AML-193 (cell line): ENCODE measurements at places on chromosomes 5 and 9.

DNA sequence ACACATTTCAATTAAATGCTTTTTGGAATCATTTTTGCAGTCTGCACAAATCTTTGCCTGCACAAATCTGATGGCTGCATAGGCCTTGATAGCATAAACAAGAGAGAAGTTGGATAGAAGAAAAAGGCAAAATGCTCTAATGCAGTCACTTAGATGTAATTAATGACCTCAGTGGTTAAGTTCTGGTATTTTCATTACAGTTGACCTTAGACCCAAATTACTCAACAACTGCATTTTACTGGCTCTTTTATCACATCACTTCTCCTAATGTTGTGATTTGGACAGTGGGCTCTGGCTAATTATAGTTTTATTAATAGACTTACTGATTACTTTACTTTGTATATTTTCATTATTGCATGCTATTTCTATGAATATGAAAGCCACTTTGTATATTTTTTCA lies 34.3 kb downstream of the NTRK2 start:
- DNase-seq, result no peak

GRCh38 chr9:91207729-91208418 lies 153.8 kb downstream of the AUH start:
- DNase-seq, result peak; percentile 59

- no peak for DNase-seq
These were observed 100.0 kb downstream of the ZSWIM6 start for GRCh38 chr5:61431923-61432620.

DNA sequence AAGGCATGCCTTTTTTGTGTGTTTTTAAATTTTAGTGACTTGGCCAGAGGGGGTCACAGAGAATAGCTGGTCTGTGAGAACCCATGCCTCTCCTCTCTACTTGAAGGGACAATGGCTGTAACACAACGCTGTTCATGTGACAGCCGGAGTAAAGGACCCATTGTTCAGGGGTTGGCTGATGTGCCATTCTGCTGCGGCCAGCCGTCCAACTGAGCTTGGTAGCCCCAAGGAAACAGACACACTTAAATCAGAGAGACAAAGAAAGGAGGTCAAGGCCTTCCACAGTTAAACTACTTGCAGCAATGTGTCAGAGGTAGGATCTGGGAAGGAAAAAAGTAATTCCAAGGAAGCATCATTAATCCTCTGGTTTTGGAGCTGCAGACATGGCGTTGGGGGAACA lies 8.1 kb downstream of the MEGF10 start:
- DNase-seq, result no peak

GRCh38 chr5:156798201-156798600 lies 51.9 kb upstream of the PPP1R2B start:
- no peak for DNase-seq

- no peak for DNase-seq
These were observed 8.9 kb upstream of the SHC3 start for GRCh38 chr9:89187541-89187940.

GRCh38 chr9:92781899-92782298 lies 17.3 kb upstream of the BICD2 start:
- DNase-seq, result no peak

DNA sequence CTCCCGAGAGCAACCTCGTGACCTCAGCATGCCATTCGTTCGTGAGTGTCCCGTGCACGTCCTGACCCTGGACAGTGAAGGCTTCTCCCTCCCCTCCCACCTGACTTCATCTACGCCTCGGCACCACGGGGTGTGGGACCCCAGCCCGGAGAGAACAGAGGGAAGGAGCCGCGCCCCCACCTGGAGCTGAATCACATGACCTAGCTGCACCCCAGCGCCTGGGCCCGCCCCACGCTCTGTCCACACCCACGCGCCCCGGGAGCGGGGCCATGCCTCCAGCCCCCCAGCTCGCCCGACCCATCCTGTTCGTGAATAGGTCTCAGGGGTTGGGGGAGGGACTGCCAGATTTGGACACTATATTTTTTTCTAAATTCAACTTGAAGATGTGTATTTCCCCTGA lies 38.3 kb upstream of the FCN2 start:
- DNase-seq, result no peak

DNA sequence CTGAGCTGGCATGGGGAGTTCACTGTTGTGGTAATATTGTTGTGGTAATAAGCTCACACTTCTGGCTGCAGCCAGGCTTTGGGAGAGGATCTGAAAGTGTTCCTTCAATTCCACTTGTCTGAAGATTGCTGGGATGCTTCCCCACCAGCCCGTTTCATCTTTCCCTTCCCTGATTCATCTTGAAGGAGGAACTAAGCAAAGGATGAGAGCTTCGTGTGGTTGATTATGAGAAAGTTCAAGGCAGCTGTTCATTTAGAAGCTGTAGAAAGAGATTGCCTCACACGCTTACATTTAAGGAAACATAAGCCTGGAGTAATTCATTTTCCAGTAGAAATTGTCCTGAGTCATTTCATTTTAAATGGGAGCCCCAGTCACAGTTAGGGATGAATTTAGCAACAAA lies 122.4 kb upstream of the GAS1 start:
- DNase-seq, result no peak

- DNase-seq, result no peak
These were observed 94.9 kb upstream of the DAB2 start for GRCh38 chr5:39519566-39520231.

DNA sequence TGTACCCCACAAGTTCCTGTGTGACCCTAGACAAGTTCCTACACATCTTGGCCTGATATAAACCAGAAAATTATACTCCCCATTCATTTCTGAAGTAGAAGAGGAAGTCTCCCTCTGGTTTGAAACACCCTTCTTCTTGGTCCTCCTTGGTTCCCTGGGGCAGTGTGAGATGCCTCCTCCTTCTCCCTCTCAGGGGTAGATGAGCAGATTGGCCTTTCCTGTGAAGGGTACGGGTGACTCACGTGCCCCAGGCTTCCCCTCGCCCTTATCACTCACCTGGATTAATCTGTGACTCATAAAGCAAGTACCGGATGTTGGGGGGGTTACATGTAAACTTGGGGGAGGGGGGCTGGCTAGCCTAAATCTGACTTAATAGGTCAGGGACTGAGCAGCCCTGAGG lies 11.1 kb upstream of the AQP3 start:
- DNase-seq, result no peak

DNA sequence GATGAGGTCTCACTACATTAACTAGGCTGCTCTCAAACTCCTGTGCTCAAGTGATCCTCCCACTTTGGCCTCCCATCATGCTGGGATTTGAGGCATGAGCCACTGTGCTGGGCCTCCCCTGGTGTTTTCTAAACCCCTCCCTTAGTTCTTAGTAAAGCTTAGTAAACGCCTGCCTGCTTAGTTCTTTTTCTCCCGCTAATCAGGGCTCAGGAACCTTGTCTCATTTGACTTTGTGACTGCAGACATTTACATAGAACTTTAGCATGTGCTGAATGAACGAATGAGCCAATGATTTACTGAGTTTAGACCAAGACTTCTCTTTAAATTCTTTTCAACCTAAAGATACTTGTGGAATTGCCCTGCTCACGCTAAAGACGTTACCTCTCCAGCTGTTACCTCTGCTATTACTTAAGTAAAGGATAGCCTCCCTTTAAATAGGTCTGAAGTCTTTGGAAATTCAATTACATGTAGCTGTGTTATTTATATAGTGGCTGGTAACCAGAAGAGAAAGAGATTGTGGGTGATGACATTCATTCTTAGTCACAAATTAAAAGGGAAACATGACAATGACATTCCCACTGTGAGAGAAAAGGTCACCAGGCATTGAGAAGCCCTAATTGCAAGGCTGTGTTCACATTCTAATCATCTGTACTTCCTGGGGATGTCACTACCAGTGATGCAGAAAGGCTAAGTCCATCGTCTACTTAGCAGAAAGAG lies 18.6 kb upstream of the SUSD1 start:
- no peak for DNase-seq

DNA sequence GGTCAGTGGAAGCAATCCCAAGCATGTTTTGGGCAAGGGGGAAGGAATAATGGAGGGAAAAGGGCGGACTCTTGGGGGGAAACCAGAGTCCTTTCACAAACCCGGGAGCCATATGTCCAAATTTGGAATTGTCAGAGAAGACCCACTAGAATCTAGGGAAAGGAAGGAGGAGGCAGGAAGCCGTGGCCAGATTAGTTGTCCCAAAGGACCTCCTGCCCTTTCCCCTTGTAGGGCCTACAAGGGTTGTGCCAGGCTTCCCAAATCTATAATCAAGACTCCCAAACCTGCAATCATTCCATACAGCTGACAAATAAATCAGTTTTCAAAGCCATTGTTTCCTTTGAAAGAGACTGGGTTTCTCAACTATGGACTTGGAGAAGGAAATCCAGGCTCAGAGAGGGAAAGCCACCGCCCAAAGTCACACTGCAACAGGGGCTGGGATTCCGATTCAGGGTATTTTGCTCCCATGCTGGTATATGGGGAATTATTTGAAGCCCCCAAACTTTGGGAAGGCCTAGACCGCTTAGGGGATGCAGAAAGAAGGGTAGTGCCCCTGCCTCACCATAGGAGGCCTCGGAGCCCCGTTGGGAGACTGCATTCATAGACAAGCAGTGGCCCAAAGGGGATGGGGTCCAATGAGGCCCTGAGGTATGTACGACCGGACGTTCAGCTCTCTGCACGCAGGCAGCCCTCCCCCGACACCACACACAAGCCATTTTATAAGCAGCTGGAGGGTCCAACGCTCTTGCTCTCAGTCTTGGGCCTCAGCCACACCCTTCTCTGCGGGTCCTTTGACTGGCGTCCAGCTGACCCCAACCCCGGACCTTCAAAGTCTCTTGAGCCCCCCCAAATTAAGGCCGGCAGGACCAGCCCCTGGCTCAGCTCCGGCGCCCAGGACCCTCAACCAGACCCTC lies 815 bp downstream of the ANXA6 start:
- DNase-seq, result peak; percentile 5

DNA sequence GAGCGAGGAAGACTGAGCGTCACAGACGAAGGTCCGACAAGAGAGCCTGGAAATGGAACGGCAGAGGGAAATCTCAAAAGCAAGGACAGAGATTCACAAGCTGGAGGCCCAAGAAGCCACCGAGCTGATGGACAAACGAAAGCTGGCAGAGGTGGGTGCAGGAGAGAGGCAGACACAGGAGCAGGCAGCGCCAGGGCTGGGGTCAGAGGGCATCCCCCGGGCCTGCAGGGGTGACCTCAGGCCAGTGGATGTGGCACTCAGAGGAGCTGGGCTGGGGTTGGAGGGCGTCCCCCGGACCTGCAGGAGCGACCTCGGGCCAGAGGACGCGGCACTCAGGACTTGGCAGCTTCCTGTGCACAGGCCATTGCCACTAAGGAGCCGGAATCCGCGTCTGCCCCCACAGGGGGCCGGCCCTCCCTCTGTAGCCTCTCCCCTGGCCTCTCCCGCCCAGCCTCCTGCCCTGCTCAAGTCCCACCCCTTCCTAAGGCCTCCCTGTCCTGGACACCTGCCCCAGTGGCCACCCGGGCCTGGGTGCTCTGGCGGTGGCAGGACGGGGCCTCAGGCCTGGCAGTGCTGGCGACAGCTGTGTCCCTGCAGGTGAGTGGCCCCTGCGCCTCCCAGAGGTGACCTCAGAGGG lies 40.4 kb downstream of the EXD3 start:
- DNase-seq, result no peak

GRCh38 chr5:33934176-33934575 lies 2.0 kb upstream of the RXFP3 start:
- DNase-seq, result no peak

DNA sequence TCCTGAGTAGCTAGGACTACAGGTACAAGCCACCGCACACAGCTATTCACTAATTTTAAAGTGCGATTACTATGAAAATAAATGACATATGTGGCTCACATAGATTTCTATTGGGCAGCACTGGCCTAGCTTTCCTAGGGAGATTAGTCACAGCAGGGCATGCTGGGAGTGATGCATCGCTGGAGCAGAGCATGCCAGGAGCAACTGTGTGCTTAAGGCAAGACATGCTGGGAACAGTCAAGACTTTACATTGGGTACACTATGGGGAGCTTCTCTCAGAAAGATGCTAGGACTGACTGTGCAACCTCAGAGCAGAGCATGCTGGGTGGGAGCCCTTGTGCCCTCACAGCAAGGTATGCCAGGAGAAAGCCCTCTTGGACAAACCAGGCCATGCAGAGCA lies 9.3 kb downstream of the ST6GALNAC6 start:
- no peak for DNase-seq

GRCh38 chr5:60673334-60673733 lies 26.6 kb downstream of the DEPDC1B start:
- DNase-seq, result no peak

- no peak for DNase-seq
These were observed 43.3 kb downstream of the TLR4 start for GRCh38 chr9:117747386-117747970.

DNA sequence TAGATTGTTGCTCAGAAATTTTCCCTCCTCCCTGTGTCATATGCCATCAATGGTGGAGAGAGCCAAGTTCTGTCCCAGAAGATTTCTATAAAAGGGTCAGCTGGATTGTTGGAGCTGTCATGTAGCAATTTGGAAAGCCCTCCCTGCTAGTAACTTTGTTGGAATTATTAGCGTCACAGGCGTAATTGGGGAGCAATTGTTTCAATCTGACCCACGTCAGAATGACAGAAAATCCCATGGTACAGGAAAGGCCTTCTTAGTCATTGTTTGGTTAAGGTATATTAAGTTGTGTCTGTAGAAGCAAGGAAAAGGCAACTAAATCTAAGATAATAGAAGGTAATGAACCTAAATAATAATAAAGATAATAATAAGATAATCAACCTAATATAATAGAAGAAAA lies 148.4 kb downstream of the PLK2 start:
- no peak for DNase-seq

GRCh38 chr5:174177976-174178605 lies 132.6 kb downstream of the NSG2 start:
- DNase-seq, result no peak

DNA sequence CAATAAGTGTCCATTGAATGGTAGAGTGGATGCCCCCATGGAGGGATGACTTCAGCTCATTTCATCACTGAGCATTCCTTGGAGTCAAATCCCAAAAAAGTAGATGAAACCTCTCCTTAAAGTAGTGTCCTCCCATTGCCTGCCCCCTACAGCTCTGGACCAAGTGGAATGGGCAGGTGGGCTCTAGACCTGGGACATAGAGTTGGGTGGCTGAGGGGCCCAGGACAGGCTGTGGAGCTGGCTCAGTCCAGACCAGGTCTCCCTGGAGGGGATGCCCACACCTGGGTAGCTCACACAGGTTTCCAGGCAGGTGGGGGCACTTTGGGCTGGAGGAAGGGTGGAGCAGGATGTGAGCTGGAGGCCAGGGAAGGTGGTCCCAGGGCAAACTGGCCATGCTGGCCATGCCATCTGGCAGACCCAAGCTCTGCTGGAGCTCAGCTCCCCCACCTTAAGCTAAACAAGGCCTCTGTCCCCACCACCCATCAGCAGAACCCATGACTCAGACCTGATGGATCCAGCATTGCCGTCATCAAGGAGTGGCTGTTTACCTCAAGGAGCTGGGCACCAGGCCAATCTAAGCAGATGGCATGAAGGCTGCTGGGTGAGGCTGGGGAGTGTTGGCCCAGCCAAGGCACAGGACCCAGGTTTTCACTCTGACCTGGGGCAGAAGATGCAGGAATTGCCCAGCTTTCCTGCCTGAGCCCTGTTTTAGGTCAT lies 6.2 kb upstream of the SPINK4 start:
- no peak for DNase-seq

DNA sequence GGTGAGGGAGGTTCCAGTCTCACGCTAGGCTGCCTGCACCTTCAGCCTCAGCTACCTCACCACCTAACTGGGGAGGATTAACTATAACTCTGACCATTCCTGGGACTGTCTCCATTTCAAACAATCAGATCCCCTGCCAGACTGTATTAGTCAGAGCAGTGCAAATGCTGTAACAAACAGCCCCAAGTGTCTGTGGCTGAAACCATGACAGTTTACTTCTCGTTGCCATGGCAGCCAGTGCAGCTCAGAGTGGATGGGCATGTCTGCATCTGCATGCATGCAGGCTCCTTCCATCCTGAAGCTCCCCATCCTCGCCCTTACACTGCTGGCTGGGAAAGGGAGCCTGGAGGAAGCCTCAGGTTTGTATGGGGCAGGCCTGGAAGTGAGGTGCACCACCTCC lies 86.7 kb downstream of the KCNIP1 start:
- DNase-seq, result no peak
